ENCODE measurements at places on chromosomes 5 and 9. TPM values are rescaled to one million over a fixed set of nuclear protein-coding genes. Genes with fewer than 3 reads are reported as not detected.

The COL23A1 gene
- total RNA-seq: 0.20 TPM

The TMEFF1 gene
- not detected for total RNA-seq

The TRAF2 gene
- 54.5 TPM for total RNA-seq

The OLFML2A gene
- total RNA-seq: 0.76 TPM

The LCN10 gene
- 70.7 TPM for total RNA-seq

The GARIN3 gene
- total RNA-seq: not detected

The HTR1A gene
- total RNA-seq: not detected

The CTNNAL1 gene
- 1.5 TPM for total RNA-seq

The PCDHA13 gene
- total RNA-seq: not detected

The ZDHHC11 gene
- 1.7 TPM for total RNA-seq

The GNPDA1 gene
- 12.1 TPM for total RNA-seq

The SLC45A2 gene
- not detected for total RNA-seq

The PROB1 gene
- 3.0 TPM for total RNA-seq

The ATP10B gene
- total RNA-seq: not detected

The GFI1B gene
- total RNA-seq: 0.85 TPM

The FBN2 gene
- not detected for total RNA-seq

The C5orf34 gene
- 5.1 TPM for total RNA-seq

The CCDC152 gene
- total RNA-seq: 4.2 TPM

Data from B cell (primary cell).